CD4-positive, alpha-beta T cell treated with Interleukin-2 at 100 ng/mL for 4 hours (primary cell): ENCODE measurements at places on chromosomes 5 and 9.
A peak's percentile ranks its signal among the peaks of the same experiment; 100 is the strongest.

- DNase-seq = no peak
Measured at GRCh38 chr5:153895266-153895665, 143.4 kb downstream of the FAM114A2 start.

DNA sequence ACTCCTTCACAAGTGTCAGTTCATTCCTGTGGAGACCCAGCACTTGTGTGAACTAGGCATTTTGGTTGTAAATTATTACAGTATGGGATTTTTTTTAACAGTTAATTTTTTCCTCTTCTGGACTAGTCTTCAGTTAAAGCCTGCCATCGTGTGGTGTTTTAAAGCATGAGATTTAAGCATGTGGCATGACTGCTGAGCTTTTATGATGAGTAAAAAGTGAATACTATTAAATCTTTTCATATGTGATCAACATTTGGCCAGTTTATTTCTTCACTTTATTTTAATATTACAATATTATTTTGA is 25.0 kb downstream of the LMNB1 start:
- DNase-seq = peak; percentile 39

DNA sequence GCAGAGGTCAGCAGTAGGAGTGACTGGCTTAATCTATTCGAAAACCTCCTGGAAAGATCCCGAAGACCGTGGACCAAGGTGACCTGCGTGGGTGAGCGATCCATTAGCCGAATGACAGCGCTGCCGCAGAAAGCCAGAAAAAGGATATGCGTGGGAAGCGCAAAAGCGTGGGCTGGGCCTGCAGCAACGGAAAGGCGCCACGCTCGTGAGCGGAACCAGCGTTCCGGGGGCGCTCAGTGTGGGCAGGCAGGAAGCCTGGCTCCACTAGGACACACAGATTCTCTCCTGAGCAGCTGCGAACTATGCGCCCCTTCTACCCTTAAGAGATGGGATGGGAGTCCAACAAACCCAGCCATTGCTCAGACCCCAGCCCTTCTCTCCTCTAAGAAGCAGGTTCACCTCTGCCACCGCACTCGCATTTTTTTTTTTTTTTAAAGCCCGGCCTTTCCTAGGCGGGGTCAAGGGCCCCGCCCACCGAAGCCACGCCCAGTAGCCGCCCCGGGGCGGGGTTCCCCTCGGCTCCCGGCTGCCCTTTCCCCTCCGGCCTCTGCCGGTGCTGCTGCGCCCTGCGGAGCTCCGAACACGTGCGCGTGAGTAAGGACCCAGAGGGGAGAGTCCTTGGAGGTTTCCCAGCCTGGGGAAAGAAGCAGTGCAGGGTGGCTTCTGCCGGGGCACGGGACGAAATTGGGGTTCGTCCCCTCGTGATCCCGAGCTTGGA is 19.8 kb upstream of the MATR3 start:
- DNase-seq = peak; percentile 85

- no peak for DNase-seq
Measured at GRCh38 chr5:44845777-44846176, 37.0 kb downstream of the MRPS30 start.

GRCh38 chr5:149580808-149581191 is 498 bp upstream of the ARHGEF37 start:
- DNase-seq = no peak

GRCh38 chr5:142977363-142978051 is 207.3 kb downstream of the ARHGAP26 start:
- DNase-seq = peak; percentile 83

DNA sequence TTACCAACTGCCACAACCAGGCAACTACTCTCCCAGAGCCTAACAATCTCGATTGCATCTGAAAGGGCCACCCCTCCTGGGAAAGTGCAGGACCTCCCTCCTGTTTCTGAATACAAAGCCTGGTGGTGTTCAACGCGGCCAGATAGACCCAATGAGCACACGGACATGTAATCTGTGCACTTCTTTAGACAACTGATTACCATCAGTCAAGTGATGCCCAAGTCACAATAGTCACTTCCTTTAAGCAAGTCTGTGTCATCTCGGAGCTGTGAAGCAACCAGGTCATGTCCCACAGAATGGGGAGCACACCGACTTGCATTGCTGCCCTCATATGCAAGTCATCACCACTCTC is 739 bp downstream of the C9orf72 start:
- peak; percentile 75 for DNase-seq

DNA sequence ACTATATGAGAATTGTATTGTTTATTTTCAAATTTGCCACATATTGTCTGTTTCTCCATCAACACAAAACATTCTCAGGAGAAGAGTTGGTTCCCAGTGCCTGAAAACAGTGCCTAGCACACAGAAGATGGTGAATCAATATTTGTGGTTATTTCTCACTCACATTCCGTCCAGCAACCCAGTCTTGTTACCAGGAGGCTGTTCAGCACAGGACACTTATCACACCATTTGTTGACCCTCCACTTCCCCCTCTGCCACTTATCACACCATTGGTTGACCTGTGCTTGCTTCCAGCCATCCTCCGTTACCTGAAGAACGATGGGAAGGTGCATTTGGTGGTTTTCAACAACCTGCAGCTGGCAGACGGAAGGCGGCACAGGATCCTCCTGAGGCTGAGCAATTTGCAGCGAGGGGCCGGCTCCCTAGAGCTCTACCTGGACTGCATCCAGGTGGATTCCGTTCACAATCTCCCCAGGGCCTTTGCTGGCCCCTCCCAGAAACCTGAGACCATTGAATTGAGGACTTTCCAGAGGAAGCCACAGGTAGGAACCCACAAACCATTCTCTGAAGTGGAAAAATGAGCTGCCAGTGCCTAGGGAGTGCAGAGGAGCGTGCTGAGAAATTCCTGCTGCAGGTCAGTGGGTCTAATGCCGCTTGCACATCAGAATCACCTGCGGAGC is 20.5 kb downstream of the THBS4 start:
- DNase-seq = no peak

- peak; percentile 82 for DNase-seq
Measured at GRCh38 chr5:93622240-93622885, 39.3 kb downstream of the NR2F1 start.

DNA sequence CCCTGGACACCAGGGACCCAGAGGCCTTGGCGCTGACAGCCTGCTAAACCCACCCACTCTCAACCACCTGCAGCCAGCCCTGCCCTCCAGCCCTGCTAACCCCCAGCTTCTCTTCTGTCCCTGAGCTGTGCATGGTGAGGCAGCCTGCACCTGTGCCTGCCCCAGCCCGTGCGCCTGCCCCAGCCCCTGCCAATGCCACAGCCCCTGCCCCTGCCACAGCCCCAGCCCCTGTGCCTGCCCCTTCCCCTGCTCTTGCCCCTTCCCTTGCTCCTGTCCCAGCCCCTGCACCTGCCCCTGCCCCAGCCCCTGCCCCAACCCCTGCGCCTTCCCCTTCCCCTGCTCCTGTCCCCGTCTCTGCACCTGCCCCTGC is 43.3 kb upstream of the IRX4 start:
- no peak for DNase-seq

- DNase-seq = no peak
Measured at GRCh38 chr5:51990241-51990640, 607.0 kb downstream of the ISL1 start.

- no peak for DNase-seq
Measured at GRCh38 chr9:72205513-72205912, 56.3 kb downstream of the GDA start.

- no peak for DNase-seq
Measured at GRCh38 chr9:126536131-126536530, 77.6 kb upstream of the LMX1B start.

DNA sequence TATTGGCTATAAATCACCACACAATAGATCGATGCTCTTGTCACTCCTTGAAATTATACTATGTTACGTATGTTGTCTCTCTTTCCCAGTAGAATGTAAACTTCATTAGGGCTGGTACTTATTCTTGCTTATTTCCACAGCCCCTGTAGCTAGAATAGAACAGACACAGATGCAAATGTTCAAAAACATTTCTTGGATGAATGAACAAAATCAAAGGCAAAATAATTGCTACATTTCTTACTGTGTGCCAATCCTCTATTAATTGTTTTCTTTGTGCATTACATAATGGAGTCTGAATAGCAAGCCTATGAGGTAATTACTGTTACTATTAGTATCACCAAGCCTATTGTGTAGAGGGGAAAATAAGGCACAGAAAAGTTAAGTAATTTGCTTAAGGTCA is 725 bp upstream of the OR13C2 start:
- no peak for DNase-seq

- no peak for DNase-seq
Measured at GRCh38 chr5:64505769-64506566, at the start of gene RGS7BP. TSS of gene RGS7BP (plus strand) at chr5:64506015. CDS start at chr5:64506625, 610 bp downstream.

DNA sequence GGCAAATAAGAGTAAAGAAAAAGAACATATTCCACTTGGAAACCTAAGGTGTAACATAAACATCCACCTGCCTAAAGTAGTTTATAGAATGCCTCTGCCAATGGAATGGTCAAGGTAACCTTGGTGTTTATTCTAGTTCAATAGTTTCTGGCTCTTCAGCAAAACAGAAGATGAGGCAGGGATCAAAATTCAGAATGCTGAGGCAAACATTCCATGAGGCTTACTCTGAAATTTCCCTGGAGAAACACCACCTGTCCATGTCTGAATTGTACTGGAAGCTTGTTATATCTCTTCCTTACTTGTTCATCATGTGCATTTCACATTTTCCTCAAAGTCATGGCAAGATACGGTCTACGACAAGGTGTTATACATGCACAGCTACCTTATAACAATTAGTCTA is 1862.4 kb upstream of the ACO1 start:
- no peak for DNase-seq

DNA sequence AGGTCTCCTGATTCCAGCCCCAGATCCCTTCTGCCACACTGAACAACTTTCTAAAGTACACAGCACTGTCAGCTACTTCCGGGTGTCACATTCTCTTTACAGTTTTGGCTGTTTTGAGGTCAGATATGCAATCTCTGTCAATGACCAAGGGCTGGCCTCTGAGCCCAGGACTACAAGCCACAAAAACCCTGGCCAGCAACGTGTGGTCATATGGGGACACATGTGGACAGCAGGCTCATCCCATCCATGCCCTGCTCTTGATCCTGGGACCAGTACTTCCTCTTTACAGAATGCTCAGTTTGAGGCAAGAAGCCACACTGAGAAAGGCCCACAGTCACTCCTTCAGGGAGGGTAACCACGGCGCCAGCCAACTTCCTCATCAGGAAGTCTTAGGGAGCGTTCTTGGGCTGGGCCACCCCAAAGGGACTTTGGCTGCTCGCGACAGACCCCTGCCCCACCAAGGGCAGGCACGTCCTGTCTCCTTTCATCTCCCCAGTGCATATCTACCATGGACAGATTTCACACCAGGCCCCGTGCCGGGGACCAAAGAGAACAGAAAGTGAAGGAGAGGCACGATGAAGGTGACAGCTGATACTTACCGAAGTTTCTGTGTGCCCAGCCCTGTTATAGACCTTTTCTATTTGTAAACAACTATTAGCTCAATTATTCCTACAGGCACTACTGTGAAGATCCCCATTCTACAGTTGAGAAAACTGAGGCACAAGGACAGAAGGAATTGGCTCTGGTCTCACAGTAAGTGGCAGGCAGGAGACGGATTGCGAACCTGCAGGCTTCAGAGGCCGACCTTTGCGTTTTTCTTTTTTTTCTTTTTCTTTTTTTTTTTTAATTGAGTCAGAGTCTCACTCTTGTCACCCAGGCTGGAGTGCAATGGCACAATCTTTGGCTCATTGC is 37.3 kb downstream of the STK10 start:
- DNase-seq = peak; percentile 25

- DNase-seq = no peak
Measured at GRCh38 chr5:96259151-96259772, 173.8 kb downstream of the PCSK1 start.

DNA sequence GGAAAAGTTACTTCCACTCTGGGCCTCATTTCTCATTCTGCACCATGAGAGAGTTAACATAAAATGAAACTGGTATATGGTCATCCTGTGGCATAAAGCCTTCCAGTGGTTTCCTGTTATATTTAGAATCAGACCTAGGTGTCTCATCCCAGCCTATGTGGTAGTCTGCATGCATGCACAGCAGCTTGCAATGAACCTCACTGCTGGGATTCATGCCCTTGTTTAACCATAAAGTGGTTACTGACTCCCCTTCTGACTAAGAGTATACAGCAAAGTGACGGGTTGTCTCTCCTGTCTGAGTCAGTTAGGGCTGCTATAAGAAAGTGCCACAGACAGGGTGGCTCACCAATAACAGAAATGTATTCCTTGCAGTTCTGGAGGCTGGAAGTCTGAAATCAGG is 14.7 kb upstream of the TDRD7 start:
- DNase-seq = peak; percentile 0

GRCh38 chr9:104850786-104851545 is 77.0 kb downstream of the ABCA1 start:
- DNase-seq = no peak

DNA sequence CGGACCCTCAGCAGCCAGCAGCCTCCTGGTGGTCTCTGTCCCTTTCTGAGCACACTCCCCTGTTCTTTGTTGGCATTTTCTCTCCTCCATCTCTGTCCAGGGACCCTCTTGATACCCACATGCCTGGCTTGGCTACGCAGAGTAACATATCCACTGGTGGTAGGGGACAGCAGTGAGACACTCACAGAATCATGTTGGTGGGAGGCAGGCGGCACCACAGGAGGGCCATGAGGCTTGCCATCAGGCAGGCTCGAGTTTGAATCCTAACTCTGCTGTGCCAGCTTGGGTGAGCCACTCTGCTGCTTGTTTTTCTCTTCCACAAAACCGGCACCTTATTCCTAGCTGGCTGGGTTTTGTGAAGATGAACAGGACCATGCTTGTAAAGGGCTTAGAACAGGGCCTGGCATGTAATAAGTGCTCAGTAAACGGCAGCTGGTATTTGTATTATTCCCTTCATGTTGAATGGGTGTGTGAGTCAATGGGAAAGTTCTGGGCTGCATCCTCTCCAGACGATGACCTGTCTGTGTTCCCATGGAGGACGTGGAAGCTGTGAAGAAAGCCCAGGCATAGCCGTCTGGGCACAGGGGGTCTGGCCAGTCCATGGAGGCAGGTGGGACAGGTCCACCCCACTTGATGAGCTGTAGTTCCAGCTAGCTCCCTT is 2.3 kb downstream of the COL27A1 start:
- DNase-seq = no peak

DNA sequence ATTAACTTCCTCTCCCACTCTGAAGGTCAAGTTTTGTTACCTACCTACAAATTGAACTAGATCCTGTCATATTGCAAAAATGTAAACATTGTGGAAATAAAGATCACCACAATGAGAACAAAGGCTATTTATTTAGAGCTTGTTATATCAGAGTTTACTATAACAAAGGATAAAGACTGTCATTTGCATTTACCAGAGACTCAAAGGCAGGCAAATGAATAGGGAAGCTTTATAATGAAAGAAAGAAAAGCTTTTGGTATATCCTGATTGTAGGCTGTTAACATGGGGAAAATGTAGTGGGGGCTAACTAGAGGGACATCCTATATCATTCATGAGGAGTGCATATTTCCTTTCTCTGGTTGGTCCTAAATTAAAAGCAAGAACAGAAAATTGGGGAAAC is 403.5 kb upstream of the TYRP1 start:
- no peak for DNase-seq

DNA sequence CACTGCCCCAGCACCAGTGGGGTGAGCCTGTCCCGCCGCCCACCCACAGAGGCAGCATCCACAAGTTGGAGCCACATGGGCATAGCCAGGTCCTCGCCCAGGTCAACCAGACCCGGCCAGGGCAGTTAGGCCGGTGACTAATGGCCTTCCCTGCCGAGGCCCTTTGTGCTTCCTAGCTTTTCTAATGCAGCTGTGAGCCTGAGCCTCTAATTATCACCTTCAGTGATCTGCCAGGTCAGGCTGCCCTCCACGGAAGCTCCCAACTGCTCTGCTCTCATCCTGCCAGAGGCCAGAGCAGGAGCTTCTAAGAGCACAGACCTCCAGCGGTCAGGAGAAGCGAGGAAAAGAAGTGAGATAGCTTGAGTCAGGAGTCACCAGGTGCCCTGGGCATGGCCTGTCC is 87.1 kb upstream of the PPP1R26 start:
- DNase-seq = no peak

GRCh38 chr9:84297162-84297821 is 43.3 kb downstream of the SLC28A3 start:
- DNase-seq = no peak
